ENCODE measurements at places on chromosomes 12 and 14.

GRCh38 chr12:848882-849527 lies 96.6 kb downstream of the WNK1 start:
- no peak for DNase-seq

DNA sequence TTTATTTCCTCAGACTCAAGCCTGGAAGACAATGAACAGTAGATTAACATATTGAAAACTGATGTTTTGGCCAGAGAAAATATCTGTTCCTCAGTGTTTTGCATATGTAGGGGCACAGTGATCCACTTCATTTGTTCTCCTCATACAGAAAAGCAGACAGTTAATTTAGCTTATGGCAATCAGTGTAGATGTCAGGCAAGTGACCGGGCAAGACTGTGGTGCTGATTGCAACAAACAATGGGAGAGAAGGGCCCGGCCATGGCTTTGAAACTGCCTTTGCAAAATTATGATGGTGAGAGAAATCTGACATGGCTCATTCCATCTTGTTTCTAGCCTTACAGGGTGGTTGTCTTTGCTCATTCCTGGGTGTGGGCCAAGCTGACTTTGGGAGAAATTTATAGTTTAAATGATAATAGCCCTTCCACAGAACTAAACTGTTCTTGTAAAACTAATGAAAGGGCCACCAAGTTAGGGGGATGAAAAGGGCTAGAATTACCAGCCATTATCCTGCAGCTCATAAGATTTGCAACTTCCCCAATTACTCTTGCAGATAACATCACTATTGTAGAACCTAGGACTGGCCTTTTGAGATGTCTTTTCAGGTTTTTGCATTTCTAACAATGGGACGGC lies 220.3 kb downstream of the KTN1 start:
- no peak for DNase-seq

DNA sequence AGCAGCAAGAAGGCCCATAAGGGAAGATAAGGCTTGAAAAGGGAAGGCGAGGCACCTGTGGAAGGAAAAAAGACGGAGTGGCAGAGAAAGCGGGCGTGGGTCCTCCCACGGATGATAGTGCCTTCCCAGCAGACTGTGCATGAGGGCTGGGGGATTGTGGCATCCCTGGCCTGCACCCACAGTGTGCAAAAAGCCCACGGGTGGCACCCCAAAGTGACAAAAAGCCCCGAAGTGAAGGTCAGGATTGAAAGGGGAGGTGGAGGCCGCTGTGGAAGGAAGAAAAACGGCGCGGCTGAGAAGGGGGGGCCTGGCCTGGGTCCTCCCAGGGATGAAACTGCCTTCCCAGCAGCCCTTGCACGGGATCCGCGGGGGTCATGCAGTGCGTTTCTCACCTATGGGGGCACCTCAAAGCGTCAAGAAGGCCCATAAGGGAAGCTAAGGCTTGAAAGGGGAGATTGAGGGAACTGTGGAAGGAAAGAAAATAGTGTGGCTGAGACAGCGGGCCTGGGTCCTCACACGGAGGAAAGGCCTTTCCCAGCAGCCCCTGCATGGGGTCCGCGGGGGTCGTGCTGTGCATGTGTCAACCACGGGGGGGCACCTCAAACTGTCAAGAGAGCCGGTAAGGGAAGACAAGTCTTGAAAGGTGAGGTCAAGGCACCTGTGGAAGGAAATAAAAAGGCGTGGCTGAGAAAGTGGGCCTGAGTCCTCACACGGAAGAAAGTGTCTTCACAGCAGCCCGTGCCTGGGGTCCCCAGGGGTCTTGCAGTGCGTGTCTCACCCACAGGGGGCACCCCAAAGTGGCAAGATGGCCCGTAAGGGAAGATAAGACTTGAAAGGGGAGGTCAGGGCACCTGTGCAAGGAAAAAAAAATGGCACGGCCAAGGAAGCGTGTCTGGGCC lies 274.1 kb downstream of the ALG10 start:
- DNase-seq = no peak

DNA sequence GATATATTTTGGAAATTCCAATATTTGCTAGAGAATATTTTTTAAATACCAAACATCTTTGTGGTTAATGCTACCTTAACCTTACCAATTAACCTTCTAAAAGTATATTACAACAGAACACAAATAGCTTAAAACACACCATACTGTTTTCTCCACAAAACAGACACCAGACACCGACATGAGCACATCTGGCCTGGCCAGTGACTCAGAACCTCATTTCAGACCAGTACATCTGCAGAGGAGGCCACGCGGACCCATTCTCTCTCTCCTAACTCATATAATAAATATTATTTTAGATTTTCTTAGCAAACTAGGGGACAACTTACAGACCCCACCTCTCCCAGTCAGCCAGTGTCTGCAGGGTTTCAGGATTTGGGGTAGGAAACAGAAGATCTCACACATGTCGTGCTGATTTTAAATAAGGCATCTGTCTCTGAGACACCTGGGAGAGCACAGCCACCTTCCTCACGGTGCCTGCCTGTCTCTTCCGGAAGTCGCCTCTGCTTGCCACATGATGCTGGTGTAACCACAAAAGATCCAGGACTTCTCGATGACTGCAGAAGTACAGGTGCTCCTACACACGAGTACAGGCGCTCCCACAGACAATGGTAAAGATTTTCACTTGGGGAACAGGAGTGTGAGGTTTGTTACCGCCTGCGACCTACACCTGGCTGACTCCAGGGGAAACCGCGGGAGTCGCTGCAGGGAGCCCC lies 9.7 kb upstream of the ANKLE2 start:
- no peak for DNase-seq

DNA sequence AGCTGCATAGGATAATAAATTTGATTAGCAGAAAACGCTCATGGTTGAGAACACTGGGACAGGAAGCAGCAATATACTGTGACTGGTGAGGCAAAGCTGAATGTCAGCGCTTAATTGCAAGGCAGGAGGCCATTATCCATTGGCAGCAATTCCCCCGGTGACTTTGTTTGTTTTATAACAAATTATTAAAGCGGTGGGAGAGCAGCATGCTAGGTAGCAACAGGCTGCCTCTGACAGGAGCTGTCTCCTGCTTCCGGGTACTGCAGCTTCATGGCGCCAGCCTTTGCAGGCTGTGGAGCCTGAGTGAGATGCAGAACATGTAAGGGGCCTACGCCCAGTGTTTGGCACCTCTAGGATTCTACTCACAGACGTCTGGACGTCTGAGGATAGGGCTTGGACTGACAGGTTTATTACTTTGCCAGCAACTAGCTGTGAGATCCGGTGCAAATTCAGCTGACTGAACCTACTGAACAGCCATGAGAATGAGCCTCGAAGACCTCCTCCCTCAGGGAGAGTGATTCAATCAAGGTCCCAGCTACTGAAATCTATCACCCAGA lies 82.1 kb upstream of the SSTR1 start:
- no peak for DNase-seq

GRCh38 chr12:2834581-2835491 lies at the start of gene NRIP2:
TSS of gene NRIP2 (minus strand) at chr12:2835035. CDS start at chr12:2834983, 52 bp downstream.
- peak; percentile 58 for DNase-seq

- no peak for DNase-seq
Measured at GRCh38 chr14:73142216-73142615, 5.9 kb downstream of the PSEN1 start.

DNA sequence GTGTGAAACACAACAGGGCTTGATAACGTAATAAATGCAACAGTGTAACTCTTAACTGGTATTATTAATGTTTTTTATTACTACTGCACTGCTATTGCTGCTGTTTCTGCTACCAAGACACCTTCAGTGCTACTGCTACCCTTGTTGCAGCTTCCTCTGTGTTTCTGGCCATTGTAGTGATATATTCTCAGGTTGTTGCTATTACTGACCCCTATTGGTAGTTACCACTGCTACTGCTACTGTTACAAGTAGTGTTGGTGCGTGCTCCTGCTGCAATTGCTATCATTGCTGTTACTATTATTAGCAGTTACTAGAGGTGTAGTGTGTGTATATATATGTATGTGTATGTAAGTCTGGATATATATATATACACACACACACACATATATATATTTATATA lies 87.2 kb upstream of the PTPRB start:
- DNase-seq = peak; percentile 3

DNA sequence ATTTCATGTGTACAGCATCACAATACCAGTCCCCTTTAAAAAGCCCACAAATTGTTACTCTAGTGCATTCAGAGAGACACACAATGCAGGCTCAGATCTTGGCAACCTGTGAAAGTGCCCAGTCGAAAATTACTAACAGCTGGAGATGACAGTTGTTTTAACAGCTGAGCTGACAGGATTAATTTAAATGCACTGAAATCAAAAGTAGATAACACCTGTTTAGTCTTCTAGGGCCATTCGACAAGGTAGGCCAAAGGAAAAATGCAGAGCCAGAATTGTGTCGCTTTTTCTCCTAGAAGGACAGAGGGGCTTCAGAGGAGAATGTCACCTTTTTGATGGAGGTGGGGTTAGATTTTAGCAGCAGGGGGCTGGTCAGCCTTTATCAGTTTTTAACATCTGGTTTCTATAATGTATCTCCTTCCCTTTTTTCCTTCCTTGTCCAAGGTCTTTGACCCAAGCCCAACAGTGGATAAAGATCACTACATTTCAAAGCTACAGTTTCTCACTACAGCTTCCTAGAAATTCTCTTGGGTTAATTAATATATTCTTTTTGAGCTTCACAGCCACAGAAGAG lies 139.1 kb downstream of the SOX5 start:
- DNase-seq = no peak

GRCh38 chr14:91719839-91720238 lies 12.0 kb downstream of the CATSPERB start:
- no peak for DNase-seq

DNA sequence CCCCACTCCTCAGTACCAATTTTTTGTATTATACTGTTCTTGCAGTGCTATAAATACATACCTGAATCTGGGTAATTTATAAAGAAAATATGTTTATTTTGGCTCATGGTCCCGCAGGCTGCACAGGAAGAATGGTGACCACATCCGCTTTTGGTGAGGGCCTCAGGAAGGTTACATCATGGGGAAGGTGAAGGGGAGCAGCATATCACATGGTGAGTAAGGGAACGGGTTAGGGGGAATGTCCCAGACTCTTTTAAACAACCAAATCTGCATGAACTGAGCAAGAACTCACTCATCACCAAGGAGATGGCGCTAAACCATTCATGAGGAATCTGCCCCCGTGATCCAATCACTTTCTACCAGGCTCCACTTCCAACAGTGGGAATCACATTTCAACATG lies 40.0 kb downstream of the OSBPL8 start:
- no peak for DNase-seq

- no peak for DNase-seq
Measured at GRCh38 chr12:6254491-6254890, 54.3 kb downstream of the CD9 start.

- DNase-seq = no peak
Measured at GRCh38 chr12:56362130-56363059, at the start of gene APOF. TSS of gene APOF (minus strand) at chr12:56362857. CDS start at chr12:56362745, 112 bp downstream.

DNA sequence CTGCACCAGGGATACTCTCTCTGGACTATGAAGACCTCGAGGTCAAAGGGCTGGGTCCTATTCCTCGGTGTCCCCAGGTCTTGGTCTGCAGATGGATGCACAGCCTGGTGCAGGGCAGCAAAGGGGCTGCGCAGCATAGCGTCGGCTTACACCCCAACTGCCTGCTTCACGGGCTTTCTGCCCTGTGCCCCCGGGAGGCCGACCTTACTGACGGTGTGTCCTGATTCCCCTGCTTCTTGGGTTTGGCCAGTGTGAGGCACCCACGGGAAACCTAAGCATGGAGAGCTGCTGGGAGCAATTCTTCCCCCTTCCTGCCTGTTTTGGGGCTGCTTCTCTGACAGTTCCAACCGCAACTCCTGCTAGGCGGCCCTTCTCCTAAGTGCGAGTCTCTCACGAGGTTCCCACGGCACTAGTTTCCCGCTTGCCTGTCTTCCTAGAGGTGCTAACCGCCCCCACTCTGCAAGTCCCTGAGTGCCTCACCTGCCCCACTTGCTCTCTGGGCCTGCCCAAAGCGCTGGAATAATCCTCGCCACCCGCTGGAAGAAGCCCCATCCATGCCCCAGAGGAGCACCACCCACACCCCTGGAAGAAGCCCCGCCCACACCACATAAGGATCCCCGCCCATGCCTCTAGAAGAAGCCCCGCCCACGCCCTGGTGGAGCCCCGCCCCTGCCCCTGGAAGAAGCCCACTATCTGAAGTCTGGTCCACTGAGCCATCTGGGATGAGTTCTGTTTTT lies 54.0 kb downstream of the PRIMA1 start:
- no peak for DNase-seq

DNA sequence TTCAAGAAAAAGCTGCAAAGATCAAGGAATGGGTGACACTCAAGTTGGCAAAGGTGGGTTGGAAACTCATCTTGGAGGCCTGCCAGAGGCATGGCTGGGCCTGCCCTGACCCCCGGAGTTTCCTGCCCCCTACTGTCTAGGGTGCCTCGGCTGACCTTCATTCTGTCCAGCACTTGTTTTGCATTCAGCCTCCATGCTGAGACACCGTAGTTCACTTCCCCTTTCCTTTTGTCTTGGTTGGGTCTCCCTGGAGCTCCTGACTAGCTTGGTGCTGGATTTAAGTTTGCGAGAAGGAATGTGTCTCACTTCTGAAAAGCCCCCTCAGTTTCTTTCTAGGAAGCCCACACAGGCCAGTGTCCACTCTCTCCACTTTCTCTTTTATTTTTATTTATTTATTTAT lies 26.5 kb downstream of the PLEKHH1 start:
- DNase-seq = no peak

- peak; percentile 45 for DNase-seq
Measured at GRCh38 chr14:34951286-34951685, 31.5 kb upstream of the SRP54 start.

DNA sequence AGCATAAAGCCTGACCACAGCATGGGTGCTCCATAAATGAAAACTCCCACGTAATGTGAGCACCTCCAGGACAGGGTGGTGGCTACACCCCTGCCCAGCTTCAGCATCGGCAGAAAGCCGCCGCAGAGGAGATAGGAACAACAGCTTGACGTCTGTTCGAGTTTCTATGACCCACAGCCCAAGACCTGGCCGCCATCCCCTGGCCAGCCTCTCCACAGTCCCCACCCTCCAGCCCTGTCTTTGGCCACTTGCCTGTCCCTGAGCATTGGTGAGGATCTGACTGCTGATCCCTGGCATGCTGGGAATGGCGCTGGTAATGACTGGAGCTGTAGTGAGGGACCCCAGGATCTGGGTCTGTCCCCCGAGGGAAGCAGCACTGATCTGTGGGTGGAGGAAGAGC lies 21.3 kb downstream of the POU6F1 start:
- no peak for DNase-seq

- peak; percentile 16 for DNase-seq
Measured at GRCh38 chr14:77889971-77890442, 90.1 kb downstream of the ADCK1 start.

GRCh38 chr12:78951803-78952551 lies 87.4 kb downstream of the SYT1 start:
- DNase-seq = no peak

Data from fibroblast of skin of scalp (primary cell).